Renal cortex interstitium (tissue), 15 donors: ENCODE measurements at places on chromosomes 2 and 18. TPM values are rescaled to one million over a fixed set of nuclear protein-coding genes. Genes with fewer than 3 reads are reported as not detected.

The HOXD13 gene
- polyA plus RNA-seq = 0.17 TPM

The MFSD6 gene
- 12.5 TPM for polyA plus RNA-seq

The GPR155 gene
- polyA plus RNA-seq = 9.5 TPM

- no peak for DNase-seq
Observed at GRCh38 chr2:152468899-152469692, 134.1 kb downstream of the FMNL2 start.

GRCh38 chr2:72325592-72326422, 178.1 kb upstream of the CYP26B1 start:
- no peak for DNase-seq

- DNase-seq = no peak
Observed at GRCh38 chr2:39094717-39095363, 26.0 kb downstream of the SOS1 start.
